ENCODE measurements at places on chromosomes 16 and 17.

DNA sequence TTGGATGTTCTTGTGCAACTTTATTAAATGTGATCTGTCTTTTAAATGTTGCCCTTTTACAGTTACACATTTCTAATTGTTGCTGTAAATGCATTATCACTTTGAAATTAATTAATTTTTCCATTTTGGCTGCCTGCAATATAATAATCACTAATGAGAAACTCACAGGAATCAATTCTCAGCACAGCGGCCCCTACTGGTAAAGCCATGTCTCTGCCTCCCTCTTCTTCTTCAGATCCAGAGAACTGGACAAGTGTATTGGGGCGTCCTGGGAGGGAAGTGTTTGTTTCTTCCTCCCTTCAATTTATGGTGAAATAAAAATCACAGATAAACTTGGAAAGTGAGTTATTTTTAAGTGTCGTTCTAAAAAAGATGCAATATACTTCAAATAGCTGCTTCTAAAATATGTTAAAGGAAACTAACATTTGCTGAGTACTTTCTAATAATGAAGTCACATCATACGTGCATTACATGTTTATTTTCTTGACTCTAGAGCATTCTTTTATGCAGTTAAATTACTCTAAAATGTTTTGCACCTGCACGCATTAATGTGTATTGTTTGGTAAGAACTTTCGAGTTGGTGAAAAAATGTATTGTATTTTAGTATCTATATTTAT, 338.0 kb downstream of the WWOX start:
- no peak for DNase-seq

- no peak for DNase-seq
These were observed 22.0 kb downstream of the TEX14 start for GRCh38 chr17:58669853-58670252.

DNA sequence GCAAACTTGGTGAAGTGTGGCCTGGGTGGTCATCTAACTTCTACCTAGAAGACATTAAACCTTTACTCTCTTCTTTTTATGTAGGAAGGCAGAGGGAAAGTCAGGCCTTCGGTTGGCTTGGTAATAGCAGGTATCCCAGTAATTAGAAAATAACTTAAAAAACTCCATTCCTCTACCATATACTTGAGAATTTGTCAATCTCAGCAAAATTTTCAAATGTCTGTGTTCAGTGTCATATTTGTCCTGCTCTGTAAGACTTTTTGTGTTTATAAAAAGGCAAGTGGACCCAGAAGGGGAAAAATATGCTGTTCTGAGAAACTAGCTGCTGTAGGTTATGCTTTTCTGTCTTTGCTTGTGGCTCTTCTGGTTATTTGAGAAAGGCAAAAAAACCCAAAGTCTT, 5.8 kb downstream of the HMOX2 start:
- DNase-seq = no peak

DNA sequence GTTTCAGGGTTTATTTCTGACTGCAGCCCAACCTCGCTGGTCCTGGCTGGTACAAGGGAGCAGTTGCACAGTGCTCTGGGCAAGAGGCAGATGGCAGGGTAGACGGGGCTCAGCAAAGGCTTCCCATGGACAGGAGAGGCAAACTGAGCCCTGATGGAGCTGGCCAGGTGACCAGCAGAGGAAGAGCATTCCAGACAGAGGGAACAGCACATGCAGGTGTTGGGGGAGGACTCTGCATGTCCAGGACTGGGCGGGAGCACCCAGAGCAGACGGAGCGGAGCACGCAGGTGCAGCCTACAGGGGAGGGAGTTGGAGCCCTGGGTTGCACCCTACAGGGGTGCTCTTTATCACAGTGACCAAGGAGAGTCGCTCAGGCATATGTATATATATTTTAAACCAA, 285.3 kb downstream of the FOXL1 start:
- no peak for DNase-seq

DNA sequence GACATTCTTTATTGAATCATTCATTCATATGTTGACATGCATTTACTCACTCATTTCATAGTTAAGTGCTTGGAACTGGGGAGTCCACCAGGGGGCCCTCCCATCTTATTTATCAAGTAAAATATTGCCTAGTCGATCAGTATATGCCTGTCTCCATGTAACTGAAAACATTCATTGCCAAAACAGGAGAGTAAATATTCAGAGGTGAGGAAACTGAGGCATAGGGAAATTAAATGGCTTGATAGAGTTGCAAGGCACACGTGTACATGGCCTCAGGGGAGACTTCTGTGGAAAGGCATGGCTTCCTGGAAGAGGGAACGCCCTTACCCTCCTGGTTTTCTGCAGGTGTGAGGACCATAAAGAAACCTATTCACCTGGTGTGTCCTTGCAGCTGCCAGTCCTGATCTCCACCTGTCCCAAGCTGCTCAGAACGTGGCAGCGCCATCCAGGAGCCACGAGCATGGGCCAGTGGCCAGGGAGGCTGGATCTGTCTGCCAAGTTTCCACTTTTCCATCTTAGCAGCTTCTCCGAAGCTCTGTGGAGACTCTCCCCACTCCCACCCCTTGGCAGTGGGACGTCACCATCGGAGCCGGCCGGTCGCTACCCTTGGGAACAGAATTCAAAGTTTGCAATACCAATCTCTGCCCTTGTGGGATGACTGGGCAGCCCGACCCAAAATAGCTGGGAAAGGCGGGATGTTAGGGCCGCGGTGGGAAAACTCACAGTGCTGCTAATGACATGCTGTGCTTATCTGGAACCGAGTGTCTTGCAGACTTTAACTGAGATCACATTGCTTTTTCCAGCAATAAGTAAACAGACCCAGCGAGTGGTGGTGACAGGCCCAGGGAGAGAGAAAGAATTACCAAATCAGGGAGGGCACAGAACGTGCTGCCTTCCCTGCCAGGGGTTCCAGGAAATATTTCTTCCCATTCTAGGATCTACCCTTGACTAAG, 4.1 kb upstream of the C1QTNF1 start:
- DNase-seq = peak; percentile 52

DNA sequence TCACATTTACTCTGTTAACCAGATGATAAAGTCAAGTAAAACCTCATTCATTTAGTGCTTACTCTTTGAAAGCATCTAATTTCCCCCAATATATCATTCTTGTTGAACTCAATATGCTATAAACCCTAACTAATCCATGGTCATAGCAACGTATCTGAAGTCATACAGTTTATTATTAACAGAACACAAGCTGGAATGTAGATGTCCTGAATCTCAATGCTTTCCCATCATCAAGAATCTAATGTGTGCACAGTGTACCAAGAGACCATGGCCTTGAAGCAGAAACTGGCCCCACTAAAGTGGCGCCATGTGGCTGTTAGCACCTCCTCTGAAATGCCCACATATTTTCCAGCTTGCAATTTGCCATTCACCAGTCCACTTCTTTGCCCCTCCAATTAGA, 245.8 kb downstream of the SOX9 start:
- no peak for DNase-seq

DNA sequence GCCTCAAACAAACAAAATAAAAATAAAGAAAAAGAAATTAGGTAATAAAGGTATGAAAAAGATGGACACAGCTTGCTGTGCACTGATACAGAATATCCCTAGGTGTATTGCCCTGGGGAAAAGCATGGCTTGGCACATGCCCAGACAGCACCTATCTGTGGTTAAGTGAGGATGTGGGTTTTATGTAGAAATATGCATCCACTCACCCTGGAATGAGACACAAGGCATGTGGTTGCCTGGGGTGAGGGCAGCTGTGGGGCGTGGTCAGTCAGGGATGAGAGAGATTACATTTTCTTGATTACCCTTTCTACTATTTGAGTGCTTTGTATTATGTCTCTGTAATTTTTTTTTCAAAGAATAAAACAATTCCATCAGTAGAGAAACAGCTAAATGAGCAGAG, 6.9 kb downstream of the PLLP start:
- DNase-seq = no peak

DNA sequence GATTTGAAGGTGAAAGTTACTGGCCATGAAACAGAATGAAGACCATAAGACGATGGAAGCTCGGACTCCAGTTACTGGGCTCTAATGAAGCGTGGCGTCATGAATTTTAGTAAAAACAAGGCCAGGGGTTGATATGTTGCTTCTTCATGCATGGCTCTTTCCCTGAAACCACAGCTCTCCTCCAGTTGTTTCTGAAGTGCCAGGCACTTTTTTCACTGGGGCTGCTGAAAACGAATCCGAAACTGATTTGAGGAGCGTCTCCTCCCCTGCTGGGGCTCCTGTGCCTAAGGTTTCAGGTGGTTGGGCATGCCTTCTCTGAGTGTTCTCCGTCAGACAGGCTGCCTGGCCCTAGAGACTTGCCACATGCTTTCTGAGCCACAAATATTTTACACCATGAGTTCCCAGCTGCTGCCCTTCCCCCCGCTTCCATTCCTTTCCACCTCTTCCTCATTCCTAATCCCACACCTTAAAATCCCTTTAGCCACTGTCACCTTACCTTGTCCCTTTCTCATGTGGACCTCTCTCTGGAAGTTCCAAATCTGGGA, 3.7 kb upstream of the MYL4 start:
- DNase-seq = peak; percentile 61

DNA sequence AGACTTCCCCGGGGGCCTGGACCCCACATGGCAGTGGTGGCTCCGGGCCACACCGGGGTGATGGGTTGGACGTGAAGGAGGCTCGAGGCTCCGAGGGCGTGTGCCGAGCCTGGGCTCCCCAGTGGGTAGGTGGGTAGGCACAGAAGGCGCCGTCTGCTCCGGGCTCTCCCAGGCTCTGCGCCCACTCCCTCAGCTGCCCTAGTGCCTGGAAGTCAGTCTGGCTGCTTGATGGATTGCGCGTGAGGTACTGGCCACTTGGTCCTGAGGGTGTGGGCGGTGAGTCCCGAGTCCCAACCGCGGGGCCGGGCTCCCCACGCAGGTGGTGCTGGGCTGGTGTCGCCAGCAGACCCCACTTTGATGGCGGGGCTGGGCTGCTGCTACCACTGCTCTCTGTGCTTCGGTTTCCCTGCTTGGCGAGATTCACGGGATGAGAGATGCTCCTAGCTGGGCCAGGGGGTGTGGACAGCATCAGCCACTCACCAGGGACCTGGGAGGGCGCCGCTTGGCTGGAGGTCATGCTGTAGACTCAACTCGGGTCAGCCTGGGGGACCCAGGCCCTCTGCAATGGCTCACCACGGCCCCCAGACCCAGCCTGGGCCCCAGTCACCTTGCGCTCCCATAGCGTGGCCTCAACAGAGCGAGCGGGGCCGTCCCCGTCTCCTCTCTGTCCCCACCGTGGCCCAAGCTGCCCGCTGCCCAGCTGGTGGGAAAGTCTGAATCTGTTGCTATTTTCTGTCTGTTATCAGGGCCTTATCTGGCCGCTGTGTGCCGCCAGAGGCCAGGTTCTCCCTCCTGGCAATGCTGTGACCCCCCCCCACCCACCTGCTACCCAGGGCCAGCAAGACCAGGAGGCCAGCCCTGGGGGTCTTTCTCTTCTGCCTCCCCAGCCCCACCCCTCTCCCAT, 26.1 kb downstream of the ZFPM1 start:
- no peak for DNase-seq

DNA sequence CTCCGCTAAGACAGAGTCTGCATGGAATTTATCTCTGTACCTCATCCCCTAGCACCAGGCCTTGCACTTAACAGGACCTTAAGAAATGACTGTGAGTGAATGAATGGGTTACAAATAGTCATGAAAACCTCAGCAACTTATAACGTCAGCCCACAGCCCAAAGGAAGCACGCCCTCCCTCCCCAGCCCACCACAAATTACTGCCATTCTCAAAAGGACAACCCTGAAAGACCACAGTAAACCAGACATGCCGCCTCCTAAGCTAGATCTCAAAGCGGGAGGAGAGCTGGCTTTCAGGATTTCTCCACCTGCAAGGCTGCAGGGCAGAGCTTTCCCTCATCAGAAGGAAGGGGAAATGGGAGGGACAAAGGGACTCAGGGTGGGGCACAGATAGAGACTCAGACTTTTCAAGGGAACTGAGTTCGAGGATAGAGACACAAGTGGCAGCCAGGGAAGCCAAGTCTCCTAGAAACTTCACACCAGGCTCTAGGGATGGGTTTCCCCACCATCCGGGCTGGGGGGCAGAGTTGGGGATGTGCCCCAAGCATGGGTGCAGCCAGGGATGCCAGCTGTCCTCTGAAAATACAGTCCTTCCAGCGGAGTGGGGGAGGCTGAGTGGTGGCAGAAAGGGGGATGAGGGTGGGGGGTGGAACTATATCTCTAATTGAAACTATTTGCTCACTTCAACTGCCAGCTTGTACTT, 56.7 kb downstream of the PLXDC1 start:
- no peak for DNase-seq

DNA sequence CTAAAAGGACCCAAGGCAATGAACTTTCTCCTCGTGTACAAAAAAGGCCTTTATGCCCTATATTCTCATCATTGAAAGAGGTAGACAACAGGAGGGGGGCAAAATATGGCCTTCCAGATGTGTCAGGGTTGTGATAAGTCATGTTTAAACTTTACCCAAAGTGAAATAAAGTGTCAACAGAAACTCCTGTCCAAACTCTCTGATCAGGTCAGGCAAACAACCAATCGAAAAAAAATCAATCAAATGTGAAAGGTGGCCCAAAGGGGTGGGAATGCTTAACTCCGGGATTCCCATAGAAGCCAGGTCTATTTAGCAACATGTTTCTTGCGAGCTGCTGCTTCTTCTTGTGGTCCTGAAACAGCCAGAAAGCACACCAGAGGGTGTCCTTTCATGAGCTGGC, 49.5 kb upstream of the SOX9 start:
- DNase-seq = no peak

- DNase-seq = no peak
These were observed 8.0 kb downstream of the ST3GAL2 start for GRCh38 chr16:70430667-70431536.

Measured in amniotic stem cell (primary cell).